Renal pelvis (tissue), 12 donors: ENCODE measurements at places on chromosomes 11 and 22.

DNA sequence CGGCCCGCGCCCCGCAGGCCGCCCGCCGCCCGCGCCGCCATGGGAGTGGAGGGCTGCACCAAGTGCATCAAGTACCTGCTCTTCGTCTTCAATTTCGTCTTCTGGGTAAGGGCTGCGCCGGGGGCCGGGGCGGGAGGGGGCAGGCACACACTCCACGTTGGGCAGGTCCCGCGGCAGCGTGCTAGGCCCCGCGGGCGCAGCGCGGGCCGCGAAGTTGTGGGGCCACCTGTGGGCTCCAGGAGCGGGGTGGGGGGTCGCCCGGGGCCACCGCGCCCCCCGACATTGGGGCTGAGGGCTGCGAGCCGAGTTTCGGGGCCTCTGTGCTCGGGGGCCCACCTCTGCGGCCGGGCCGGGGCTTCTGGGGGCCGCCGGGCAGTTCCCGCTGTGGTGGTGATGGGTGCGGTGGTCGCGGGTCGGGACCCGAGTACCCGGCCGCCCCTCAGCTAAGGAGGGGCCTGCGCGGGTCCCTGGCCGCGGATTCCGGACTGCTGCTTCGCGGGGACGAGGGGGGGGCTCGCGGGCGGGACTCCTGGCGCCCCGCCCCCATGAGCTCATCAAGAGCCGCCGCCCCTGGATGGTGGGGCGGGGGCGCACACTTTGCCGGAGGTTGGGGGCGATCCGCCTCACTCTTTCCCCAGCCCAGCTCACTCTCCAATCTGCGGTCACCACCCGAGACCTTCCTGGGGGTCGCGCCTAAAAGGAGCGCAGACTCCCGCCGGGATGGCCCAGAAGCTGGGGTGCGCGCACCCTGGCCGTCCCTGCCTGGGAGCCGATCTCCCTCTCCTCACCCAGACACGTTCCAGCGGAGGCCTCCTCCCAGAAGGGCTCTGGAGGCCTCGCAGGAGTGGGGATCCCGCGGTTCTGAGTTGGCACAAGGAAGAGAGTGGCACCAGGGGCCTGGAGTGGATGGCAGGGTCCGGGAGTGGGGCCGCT lies 667 bp downstream of the CD81 start:
- peak; percentile 80 for DNase-seq

DNA sequence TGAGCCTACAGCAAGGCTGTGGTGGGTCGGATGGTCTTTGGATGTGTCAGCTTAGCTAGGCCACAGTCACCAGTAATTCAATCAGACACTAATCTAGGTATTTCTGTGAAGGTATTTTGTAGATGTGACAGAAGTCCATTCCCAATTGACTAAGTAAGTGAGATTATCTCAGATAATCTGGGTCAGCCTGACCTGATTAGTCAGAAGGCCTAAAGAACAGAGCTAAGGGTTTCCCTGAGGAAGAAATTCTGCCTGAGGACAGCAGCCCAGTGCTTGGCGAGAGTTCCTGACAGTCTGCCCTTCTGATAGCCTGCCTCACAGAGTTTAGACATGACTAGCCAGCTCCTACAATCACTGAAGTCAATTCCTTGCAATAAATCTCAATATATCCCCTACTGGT lies 28.7 kb downstream of the GUCD1 start:
- no peak for DNase-seq

GRCh38 chr11:8956860-8957259 lies 7.4 kb downstream of the TMEM9B start:
- DNase-seq: no peak

DNA sequence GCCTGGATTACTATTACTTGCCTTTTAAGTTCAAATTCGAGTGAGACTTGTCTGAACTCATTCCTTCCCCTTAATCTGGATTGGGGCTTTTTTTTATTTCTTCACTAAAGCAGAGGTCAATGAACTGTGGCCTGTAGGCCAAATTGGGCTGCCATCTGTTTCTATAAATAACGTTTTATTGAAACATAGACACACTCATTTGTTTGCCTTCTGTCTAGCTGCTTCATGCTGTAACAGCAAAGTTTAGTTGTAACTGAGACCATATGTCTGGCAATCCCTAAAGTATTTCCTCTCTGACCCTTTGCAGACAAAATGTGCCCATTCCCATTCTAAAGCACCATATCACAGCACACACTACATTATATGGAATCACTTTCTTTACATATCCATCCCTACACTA lies 207.9 kb upstream of the ISX start:
- DNase-seq: no peak

DNA sequence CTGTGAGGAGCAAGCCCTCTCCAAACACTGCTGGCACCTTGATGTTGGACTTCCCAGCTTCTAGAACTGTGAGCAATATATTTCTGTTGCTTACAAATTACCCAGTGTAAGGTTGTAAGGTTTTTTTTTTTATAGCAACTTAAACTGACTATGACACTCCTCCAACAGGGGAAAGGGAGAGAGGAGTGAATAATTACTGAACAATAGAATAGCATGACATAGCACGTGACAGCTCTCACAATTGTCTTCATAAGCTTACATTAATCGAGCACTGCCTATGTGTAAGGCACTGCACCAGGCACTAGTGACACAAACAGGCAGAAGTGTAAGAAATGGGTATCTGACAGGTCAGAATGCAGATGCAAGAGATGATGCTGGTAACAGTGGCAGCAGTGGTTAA lies 136.9 kb downstream of the FAT3 start:
- DNase-seq: no peak

DNA sequence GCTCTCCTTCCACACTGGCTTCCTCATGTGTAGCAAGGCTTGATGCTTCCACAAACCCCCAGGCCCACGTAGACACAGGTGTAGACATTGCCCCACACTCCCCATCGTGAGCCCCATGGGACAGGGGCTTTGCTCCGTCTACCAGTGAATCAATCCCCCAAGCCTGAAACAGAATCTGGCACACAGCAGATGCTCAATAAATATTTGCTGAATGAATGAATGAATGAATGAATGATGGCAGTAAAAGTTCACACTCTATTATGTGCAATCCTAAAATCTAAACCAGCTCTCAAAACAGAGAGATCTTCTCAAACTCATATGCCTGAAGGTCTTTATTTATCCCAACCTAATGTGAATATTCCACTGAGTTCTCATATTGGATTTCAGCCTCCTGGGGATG lies 69.9 kb downstream of the MN1 start:
- no peak for DNase-seq

DNA sequence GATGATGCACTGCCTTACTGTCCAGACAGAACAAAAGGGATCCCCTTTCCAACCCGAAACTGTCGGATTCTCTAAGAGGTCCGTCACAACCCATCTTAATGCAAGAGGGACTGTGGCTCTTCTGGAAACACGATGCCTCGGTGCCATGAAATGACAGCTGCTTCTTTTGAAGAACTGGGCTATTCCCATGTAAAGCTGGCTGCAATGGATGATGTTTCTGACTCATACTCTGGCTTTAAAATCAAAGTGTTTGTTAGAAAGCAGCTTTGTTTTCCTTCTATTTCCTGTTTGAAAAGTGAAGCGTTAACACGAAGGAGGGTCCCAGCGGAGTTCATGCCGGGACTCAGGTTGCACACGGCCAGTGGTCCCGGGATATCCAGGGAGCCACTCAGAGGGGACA lies 3.1 kb downstream of the TP53AIP1 start:
- DNase-seq: no peak

- no peak for DNase-seq
Measured at GRCh38 chr11:2175659-2176058, 4.0 kb upstream of the TH start.

DNA sequence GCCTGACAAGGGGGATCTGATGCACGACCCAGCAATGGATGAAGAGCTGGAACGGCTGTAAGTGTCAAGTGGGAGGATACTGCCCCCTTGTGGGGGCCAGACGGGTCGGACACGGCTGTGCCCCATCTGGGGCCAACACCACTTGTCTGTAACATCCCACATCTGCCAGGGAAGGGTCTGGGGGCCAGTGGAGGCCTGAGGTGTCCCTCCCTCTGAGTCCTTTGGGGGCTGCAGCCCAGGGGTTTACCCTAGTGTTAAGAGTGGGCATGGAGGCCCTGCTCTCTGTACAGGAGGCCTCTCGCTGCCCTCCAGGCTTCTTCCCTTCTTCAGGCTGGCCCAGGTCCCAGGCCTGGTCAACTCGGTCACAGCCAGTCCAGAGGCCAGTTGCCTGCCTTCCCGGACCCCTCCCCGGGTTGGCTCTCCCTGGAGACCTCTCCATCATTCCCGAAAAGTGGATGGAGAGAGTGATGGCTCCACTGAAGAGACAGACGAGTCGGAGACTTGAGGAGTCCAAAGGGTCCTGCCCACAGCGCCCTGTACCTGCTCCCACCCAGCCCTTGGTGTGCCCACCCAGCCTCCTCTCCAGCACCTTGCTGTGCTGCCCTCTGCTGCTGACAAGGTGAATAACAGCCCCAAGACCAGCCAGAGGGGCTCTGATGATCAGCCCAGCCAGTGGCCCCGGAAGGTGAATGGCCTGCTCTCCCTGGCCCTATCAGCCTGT lies 15.4 kb downstream of the ARFGAP2 start:
- no peak for DNase-seq

- DNase-seq: no peak
Measured at GRCh38 chr11:39174965-39175364, 2284.5 kb downstream of the LRRC4C start.

DNA sequence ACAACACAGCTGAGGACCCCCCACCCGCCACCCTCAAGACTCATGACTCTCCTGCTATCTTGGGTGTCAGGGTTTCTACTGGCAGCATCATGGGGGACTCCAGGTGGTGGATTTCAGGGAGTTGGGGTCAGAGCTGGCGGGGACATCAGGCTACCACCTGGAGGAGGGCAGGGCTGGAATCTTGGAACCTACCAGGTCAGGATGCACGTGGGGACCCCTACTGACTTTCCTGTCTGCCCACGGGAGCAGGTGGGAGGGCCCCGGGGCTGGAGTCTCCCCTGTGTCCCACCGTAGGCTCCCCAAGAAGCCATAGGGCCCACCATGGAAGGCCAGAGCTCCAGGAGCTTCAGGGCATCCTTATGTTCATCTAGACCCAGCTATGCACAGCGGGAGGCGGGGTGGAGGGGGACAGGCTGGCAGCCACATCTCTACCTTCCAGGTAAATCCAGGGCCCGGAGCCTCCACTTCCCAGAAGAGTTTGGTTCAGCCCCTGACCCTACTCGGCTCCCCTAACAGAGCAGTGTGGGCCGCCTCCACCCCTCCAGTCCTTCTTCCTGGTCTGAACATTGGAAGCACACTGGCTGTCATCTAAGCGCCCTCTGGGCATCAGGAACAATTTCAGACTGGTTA lies 10.0 kb downstream of the SLC37A2 start:
- no peak for DNase-seq

GRCh38 chr11:65700399-65700798 lies 11.7 kb upstream of the KAT5 start:
- DNase-seq: no peak

DNA sequence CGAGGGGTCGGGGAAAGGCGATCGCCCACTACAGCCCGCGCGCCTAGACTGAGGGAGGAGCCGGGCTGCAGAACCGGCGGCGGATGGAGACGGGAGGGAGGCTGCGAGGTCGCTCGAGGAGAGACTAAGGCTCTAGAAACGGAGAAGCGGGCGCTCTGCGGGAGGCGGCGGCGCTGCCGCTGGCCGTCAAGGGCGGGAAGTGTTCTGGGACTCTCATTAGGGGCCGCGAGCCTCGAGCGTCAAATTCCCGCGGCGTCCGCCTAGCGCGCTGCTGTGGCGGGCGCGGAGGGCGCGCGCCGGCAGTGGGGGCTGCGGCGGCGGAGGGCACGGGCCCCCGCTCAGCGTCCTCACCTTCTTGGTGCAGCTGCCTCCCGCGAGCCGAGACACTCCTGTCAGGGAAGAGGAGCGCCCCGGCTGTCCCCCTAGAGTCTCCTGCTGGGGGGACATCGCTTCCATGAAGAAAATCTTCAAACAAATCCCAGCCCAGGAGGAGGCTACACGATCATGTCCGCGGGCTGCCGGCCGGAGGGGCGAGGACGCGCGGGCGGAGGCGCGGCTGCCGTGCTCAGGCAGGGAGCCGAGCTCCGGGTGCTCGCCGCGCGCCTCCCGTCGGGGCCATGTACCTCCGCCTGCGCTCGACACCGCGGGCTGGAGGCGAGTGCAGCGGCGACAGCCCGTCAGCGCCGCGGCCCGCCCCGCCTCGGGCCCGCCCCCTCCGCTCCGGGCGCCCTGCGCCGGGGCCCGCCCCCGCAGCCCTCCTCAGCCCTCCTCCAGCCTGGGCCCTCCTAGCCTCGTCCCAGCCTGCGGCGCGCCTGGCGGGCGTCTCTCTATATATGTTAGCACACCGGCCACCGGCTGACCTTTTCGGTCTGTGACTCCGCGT lies at the start of gene ARHGAP20:
Gene ARHGAP20 (minus strand): TSS at position 662 of the 883 bp plus-strand sequence. CDS start 206 bp downstream, at position 456.
- DNase-seq: peak; percentile 40

- DNase-seq: no peak
Measured at GRCh38 chr22:39627865-39628562, 57.5 kb downstream of the CACNA1I start.

GRCh38 chr11:69307871-69308431 lies 14.0 kb downstream of the MYEOV start:
- DNase-seq: no peak

GRCh38 chr11:4727171-4727570 lies 22.6 kb downstream of the MMP26 start:
- no peak for DNase-seq

- DNase-seq: peak; percentile 57
Measured at GRCh38 chr11:120316880-120317688, 8.0 kb upstream of the TLCD5 start.

- no peak for DNase-seq
Measured at GRCh38 chr11:116169776-116170175, 603.0 kb downstream of the BUD13 start.

DNA sequence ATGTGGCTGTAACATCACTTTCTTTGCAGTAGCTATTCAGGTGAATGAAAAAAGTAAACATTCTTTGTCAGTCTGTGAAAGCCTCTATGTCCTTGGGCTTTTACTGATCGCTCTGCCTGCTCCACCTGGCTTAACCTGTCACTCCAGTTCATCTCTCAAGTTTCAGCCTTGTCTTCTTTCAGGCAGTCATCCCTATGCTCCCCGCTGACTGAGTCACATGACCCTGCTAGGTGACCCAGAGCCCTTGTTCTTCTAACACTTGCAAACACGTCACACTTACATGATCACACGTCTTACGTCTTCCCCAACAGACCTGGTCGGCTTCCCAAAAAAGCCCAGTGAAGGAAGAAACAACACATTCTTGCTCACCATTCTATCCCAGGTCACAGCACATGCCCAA lies 499.3 kb upstream of the TENM4 start:
- peak; percentile 30 for DNase-seq

DNA sequence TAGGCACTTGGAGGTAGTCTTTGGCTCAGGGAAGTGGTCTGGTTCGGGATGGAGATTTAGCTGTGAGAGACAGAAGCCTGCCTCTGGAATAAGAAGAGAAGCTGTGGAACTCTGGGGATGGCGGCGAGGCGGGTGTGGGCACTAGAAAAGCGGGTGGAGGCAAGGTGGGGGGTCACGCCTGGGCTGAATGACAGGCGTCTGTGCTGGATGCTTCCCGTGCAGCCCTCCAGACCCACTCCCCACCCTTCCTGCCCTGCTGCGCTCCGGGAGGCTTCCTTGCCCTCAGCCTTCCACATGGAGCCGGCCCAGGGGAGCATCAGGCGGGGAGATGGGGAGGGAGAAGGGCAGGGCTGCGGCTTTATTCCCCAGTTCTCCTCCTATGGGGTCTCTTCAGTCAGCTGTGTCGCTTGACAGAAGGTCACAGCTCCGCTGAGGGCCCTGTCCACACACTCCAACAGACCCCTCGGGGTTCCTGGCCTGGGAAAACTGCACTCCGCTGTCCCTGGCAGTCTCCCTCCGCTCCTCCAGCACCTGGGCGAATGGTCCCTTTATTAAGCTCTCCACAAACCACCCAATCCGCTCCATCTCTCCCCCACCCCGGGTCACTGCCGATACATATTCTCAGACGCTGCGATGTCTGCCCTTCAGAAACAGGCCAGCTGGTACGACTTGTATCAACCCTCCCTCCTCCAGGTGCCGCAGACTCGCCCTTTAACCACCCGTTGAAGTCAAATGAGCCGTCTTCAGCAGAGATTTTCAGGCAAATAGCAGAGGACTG lies 6.2 kb downstream of the DNAJB13 start:
- DNase-seq: no peak
